ENCODE measurements at places on chromosomes 4 and X.

DNA sequence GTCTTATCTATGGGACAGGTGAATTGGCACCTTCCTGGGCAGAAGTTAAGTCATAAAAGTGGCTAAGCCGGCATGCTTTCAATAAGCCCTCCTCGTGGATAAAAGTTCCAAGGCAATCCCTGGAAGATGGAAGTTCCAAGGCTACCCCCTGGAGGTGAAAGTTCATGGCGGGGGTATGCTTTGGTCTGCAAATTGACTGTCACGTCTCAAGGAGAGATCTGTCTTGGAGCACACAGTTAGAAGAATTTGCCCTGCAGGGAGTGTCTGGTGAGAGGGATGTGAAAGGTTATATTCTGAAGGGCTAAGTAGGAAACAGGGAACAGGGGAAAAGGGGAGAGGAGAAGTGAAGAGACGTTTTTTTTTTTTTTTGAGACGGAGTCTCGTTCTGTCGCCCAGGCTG, 26.2 kb upstream of the GPR173 start:
- no peak for DNase-seq

DNA sequence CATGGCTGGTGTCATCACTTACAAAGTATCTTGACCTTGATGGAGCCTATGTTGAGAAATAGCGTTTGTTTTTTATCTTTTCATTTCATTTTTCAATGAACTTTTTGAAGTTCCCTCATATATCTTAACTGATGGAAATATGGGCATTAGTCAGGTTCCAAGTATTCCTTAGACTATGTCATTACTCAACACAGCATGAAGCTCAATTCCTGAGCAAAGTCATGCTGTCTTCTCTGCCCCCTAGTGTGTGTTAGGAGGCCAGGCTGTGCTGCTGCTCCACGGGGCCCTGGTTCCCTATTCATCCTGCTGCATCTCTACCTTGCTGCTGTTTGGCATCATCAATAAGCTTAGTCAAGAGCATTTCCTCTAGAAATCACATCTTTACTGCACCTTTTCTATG, 40.9 kb downstream of the GPR143 start:
- no peak for DNase-seq

DNA sequence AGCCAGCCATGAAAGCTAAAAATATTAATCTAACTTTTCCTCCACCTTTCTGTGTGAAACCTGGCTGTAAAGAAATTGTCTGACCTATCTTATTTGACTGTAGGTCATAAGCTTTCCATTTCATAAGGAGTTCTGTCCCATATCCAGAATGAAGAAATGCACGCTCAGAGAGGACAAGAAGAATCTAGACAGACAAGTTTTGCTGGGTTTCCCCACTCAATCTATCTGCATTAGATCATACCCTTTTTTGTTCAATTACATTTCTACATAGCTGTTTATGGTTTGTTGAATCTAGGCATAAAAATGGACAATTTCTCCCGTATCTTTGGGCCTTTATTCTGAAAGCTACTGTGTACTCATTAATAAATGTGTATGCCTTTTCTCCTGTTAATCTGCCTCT, 1495.1 kb downstream of the C4orf33 start:
- no peak for DNase-seq

- no peak for DNase-seq
Measured at GRCh38 chr4:94758141-94758699, 465 bp downstream of the BMPR1B start.

- no peak for DNase-seq
Measured at GRCh38 chrX:120367402-120368109, 5.7 kb downstream of the ATP1B4 start.

DNA sequence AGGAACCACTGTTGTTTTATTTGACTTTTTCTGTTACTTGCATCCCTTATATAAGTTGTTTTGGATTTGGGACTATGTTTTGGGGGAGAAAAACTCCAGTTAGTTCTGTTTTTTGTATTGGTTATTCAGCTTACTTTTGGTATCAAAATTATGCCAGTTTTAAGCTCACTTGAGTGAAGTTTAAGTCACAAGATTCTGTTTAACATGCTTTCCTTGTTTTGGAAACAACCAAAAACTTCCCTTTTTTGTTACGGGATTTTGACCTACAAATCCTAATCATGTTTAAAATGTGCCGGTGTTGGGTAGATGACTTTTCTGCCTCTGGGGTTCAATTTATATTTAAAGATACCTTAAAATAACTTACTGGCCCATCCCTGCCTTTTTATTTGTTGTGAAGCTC, 36.0 kb downstream of the CCNI start:
- no peak for DNase-seq

GRCh38 chr4:153782581-153782980, 6.3 kb downstream of the SFRP2 start:
- DNase-seq = no peak

- no peak for DNase-seq
Measured at GRCh38 chr4:71210823-71211222, 128.0 kb upstream of the SLC4A4 start.

- DNase-seq = no peak
Measured at GRCh38 chrX:3940000-3940610, 226.7 kb upstream of the PRKX start.

GRCh38 chr4:98711526-98711925, 53.1 kb upstream of the TSPAN5 start:
- no peak for DNase-seq

GRCh38 chr4:185332575-185333464, 62.9 kb downstream of the LRP2BP start:
- no peak for DNase-seq

GRCh38 chr4:19213388-19213787, 1038.3 kb upstream of the SLIT2 start:
- DNase-seq = no peak

- DNase-seq = no peak
Measured at GRCh38 chr4:134027931-134028330, 173.7 kb downstream of the PABPC4L start.

DNA sequence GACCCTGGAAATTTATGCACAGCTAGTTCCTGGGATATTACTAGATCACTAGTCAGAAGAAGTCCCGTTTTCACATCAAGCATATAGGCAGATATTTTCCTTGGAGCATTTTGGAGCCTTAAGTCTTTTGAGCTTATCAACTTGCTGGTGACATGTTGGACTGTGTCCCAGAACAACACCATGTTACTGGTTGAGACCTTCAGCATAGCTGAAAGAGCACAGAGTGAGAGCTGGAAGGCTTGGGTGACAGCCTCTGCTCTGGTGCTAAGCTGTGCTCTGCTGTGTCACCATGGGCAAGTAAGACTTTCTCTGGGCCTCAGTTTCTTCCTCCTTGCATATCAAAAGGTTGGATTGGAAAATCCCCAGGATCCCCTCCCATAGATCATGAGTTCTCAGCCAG, 116.6 kb upstream of the FRMPD4 start:
- no peak for DNase-seq

DNA sequence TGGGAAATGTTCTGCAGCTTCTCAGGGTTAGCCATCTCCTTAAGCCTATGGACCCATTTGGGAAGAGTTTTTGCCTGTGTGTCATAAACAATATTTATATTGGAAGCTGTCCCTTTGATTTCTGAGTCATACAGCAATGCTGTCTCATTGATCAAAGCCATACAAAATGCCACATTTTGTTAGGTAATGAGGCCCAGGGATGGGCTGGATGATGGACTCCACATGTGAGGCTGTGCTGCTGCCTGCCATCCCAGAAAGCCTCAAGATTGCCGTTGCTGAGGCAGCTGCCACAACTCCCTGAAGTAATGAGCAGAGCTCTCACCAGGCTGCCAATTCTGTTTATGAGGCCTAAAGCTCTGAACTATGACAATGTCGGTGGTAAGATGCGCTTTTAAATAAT, 12.2 kb upstream of the GJB1 start:
- DNase-seq = no peak

- no peak for DNase-seq
Measured at GRCh38 chrX:69010339-69010738, 154.9 kb downstream of the PJA1 start.

- no peak for DNase-seq
Measured at GRCh38 chr4:171308661-171309060, 504.5 kb upstream of the GALNTL6 start.

GRCh38 chr4:168218645-168219044, 99.9 kb downstream of the DDX60 start:
- no peak for DNase-seq

GRCh38 chrX:103919270-103919637, 43.2 kb upstream of the TMSB15B start:
- DNase-seq = peak; percentile 51

GRCh38 chr4:157898836-157899605, 273.8 kb downstream of the GASK1B start:
- no peak for DNase-seq

DNA sequence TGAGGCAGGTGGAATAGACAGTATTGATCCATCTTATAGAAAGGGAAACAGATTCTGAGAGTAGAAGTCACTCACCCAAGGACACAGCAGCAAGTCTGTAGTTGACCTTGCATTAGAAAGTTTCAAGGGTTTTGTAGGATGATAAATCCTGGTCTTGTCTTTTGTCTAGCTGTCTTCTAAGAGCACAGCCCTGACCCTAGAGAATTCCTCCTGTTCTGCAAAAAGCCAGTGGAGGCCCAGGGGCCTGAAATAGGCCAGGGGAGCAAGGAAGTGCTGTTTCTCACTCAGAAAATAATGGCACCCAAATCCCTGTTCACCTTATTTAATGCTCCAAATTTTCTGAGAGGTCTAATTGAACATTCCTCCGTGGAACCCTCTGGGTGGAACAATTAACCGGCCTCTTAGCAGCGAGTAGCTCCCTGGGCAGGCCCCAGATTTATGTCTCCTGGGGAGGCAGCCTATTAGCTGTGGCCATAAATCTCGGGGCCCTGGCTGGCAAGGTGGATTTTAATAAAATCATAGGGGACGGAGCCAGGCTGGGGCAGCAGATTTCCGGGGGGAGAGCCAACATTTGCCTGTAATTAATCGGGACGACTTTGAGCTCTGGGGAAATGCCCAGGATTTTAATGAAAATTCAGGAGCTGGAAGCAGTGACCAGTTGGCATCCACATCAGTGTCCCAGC, 49.2 kb upstream of the MSX1 start:
- no peak for DNase-seq

DNA sequence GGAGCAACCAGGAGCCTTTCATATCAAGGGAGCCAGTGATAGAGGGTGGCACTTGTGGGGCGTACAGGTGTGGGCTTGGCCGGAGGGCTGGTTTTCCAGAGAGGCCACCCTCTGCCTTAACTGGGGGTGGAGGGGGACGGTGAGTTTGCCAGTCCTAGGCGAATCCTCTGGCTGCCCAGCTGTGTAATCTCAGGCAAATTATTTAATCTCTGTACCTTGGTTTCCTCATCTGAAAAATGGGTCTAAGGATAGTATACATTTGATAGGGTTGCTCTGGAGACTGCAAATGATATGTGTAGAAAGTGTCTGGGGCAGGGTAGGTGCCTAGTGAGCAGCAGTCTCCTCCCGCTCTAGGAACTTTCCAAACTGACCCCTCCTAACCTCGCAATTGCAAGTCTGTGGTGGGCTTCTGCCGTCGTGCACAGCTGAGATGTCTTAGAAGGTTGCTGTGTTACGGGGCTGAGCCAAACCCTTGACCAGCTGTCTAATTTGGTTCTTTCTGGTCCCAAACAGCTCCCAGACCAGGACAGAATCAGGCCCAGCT, 3.8 kb upstream of the CXCR3 start:
- DNase-seq = no peak

DNA sequence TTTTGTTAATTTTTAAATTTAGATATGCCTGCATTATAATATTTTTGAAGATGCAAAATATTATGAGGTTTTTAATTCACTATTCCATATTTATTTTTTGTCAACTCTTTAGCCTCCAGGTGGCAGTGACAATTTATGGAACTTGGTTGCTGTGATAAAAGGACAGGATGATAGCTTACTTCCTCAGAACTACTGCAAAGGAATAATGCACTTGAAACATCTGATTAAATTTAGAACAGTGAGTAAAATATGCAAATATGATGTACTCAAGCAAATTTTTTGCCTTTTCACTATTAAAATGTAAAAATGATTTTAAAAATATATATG, 45.1 kb downstream of the SPATA4 start:
- DNase-seq = peak; percentile 6

- DNase-seq = no peak
Measured at GRCh38 chr4:185127021-185127925, 15.8 kb upstream of the SLC25A4 start.

DNA sequence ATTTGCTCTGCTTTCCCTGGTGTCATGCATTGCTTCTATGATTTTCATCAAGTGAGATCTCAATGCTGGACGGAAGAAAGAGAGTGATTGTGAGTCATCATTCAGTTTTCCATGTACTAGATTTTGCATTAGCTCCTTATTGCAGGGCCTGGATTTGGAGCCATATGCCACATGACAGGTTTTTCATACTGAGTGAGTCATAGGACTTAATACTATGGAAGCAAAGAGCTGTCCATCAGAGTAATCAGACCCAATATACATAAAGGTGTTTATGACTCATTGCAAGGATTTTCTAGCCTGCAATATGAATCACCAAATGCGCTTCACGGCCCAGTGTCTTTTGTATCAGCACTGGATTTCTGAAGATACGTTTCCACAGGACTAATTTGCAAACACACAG, 11.2 kb upstream of the TFDP3 start:
- DNase-seq = no peak

GRCh38 chrX:131746491-131746968, 202.7 kb downstream of the OR13H1 start:
- DNase-seq = no peak

DNA sequence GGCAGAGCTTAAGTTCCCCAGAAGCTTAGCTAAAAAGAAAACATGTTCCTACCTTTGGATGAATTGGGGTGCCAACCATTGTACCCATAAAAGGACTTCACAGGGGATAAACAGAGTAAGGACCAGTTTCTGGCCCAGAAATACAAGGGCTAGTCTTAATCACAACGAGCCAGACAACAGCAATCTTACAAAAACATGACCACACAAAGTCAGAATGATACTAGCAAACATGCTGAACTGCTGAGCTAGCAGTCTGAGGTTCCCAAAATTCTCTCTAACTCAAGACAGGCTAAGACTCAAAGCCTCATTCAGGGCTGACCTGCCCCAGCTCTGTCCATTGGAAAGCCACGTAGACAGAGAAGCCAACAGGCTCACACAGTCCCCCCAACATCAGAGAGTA, 40.3 kb downstream of the ATP11C start:
- no peak for DNase-seq

DNA sequence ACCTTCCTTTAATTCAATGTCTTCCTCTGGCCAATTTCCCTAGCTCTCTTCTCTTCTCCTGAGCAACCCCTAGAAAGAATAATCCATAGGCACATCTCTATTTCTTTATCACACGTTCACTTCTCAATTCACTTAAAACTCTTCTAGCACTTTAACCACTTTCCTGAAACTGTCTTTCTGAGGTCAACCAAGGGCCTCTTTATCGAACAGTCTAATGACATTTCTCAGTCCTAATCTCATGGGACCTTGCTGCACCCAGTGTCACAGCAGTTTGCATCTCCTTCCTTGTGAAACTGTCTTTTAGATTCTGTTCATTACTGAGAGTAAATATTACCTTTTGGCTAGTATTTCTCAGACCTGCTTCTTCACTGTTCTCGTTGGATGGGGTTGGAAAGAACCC, 285.3 kb upstream of the RASGEF1B start:
- no peak for DNase-seq

DNA sequence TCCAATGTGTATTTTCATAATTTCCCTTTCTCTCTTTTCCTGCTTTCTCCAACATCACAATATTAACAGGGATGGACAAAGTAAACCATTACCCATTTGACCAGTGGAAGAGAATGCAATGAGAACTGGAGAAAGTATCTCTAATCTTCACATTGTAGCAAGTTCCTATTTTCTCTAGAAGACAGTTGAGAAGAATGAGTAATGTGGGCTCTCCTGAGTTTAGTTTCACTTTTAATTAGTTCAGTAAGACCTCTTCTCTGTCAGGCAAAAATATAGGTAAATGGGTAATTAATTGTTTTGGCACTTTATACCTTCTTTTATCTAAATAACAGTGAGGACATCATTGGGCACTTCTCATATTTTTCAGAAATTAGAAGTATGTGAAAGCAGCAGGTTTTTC, 602.0 kb downstream of the GLUD2 start:
- no peak for DNase-seq

All from activated naive CD4-positive, alpha-beta T cell treated with anti-CD3 and anti-CD28 coated beads for 36 hours (primary cell).